ENCODE measurements at places on chromosomes 1 and 21.

DNA sequence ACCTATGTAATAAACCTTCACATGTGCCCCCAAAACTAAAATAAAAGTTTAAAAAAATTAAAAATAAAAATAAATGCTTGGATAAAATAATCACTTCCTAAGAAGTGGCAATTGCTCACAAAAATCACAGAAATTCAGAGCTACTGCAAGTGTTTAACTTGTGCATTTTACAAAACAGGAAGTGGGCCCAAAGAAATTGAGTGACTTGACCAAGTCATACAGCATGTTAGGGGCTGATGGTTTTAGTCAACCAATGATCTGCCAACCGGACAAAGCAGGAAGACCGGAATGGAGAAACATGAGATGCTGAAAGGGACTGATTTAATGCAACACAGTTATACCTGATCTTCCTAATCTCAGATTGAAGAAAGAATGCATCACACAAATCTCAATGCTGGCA is 96.5 kb downstream of the SMYD2 start:
- DNase-seq, result no peak

DNA sequence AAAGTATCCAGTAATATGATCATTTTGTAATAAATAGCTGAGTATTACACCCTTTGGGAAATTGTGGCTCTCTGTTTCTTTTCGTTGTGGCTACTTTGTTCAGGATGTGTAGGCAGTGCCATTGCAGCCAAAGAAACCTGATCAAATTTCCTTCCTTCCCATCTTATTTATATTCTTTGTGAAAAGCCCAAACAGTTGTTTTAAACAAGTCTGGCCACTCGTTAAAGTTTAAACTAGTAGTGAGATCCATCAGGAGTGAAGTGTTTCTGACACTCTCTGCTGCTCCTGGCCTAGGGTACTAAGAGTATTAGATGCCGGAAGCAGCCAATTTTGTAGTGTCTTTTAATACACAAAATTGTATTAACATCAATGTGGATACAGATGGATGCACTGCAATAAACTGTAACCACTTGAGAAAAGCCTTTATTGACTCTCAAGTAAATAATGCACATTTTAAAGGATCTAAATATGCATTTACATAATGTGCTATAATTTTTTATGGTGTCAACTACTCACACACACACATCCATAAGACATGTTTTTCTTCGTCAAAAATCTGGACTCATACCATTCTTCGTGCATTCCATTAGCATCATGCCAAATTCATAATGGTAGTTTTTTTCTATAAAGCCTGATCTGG is 317.9 kb downstream of the NFIA start:
- no peak for DNase-seq

GRCh38 chr1:68906431-68906830 is 409.5 kb upstream of the DEPDC1 start:
- no peak for DNase-seq

- DNase-seq, result no peak
Measured at GRCh38 chr1:156128654-156129597, 14.4 kb downstream of the LMNA start.

- DNase-seq, result no peak
Measured at GRCh38 chr1:3738943-3739342, 13.3 kb upstream of the CCDC27 start.

- no peak for DNase-seq
Measured at GRCh38 chr1:222263791-222264190, 284.1 kb downstream of the HHIPL2 start.
